ENCODE measurements at places on chromosomes 11 and 22.

- DNase-seq, result no peak
Measured at GRCh38 chr11:33377412-33378370, 120.5 kb downstream of the HIPK3 start.

DNA sequence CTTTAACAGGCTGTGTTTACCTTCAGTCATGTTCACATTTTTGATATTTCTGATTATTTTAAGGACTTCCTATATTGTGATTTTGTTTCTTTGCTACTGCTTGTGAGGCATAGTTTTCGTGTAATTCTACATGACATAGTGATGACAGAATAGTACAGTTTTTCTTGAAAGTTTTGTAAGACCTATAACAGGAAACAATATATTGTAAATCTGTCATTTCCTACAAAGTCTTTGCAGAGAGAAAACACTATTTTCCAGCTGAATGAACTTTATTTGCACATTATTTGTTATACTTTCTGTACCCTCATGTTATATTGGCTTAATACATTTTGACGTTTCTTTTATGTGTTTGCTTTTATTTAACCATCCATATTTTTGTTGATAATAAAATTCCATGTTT lies 191.1 kb downstream of the TMEM135 start:
- DNase-seq, result no peak

DNA sequence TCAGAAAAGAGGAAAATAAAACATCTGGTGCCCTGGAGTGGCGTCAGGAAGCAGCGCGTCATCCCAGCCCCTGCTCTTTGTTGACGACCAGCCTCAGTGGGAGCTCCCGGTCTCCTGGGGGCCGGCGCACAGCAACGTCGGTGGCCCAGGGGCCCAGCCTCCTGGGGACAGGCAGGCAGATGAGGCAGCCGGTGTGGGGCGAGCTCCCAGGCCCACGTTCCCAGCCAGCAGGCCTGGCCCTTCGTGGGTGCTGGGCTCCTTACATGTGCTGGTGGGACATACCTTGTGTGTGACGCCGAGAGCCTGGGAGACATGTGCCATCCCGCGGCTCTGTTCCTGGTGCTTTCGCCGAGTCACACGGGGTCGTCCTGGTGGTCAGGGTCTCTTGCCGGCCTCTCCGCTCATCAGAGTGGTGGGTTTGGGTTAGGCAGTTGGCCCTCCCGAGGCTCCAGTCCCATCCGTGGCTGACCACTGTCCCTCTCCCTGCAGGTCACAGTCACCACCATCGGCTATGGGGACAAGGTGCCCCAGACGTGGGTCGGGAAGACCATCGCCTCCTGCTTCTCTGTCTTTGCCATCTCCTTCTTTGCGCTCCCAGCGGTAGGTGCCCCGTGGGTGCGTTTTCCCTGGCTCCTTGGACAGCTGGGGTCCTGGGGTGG lies 116.7 kb downstream of the KCNQ1OT1 start:
- DNase-seq, result no peak

- DNase-seq, result no peak
Measured at GRCh38 chr11:75305452-75305851, 46.0 kb downstream of the ARRB1 start.

- DNase-seq, result no peak
Measured at GRCh38 chr22:44203203-44203602, 22.5 kb downstream of the PARVG start.

DNA sequence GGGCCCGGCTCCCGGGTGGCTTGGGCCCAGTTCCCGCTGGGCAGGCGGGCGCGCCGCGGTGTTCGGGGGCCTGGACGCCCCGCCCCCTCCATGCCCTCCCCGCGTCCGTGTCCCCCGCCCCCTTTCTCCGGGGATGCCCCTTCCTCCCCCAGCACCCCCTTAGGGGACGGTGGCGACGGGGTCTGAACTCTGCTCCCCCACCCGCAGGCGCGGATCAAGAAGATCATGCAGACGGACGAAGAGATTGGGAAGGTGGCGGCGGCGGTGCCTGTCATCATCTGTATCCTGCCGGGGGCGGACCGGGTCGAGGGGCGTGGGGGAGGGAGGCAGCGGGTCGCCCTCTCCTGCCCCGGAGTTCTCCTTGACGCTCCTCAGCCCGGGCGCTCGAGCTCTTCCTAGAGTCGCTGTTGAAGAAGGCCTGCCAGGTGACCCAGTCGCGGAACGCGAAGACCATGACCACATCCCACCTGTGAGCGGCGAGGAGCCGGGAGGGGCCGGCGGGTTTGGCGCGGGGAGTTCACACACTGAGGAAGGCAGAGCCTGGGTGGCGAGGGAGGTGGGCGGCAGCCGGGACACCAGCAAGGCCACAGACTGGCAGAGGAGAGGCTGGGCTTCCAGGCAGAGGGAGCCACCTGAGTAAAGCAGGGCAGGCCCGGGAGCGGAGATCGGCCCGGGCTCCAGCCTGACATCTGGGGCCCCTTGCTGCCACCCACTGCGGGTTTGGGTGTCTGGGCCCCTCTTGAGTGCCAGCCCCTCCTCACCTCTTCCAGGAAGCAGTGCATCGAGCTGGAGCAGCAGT lies 546 bp downstream of the DRAP1 start:
- peak; percentile 41 for DNase-seq

- DNase-seq, result no peak
Measured at GRCh38 chr11:86738568-86738967, 61.8 kb upstream of the PRSS23 start.

- no peak for DNase-seq
Measured at GRCh38 chr11:94728541-94728940, 39.6 kb upstream of the AMOTL1 start.

DNA sequence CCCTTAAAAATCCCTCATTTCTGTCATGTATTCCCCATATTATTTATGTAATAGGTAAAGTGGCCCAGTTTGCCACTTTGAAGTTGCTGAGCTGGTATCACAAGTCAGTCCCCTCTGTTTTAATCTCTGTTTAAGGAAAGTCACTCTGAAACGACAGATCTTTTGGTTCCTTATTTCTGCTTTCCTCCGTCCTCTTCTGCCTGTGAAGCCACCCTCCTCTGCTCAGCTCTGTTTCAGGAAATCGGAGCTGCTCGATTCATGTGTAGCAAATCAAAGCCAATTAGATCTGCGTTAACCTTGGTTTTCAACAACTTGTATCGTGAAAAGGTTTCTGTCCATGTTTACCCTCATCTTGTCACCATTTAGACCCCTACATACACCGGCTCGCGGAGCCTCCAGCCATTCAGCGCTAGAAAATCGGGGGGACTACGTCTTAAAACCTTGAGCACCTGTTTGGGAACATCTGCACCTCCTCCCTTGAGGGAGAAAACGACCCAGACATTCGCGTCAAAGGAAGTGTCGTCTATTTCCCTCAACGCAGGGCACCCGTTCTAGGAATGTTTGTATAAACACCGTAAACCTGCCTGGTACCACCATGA lies 576 bp upstream of the SC5D start:
- DNase-seq, result no peak

GRCh38 chr22:36149441-36149840 lies 11.1 kb downstream of the APOL3 start:
- no peak for DNase-seq

DNA sequence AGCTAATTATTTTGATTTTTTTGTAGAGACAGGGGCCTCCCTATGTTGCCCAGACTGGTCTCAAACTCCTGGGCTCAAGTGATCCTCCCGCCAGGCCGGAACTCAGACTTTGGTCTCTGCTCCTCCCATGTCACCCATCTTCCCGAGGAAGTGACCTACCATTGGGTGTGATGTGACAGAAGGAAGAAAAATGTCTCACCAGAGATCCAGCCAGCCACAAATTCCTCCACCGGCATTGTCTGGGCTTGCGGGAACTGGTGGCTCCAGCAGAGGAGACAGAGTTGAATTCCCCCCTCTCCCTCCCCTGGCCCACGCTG lies 772 bp downstream of the SLC25A45 start:
- no peak for DNase-seq
